ENCODE measurements at places on chromosomes 5 and 9.

DNA sequence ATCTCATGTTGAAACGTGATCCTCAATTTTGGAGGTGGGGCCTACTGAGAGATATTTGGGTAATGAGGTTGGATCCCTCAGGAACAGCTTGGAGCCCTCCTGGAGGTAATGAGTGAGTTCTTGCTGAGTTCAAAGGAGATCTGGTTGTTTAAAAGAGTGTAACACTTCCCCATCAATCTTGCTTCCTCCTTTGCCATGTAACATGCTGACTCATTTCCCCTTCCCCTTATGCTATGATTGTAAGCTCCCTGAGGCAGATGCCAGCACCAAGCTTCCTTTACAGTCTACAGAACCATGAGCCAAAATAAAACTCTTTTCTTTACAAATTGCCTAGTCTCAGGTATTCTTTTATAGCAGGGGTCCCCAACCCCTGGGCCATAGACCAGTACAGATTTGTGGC is 352.3 kb downstream of the SLCO4C1 start:
- DNase-seq: no peak

- DNase-seq: no peak
These were observed 1.1 kb upstream of the SV2C start for GRCh38 chr5:76081811-76082771.

DNA sequence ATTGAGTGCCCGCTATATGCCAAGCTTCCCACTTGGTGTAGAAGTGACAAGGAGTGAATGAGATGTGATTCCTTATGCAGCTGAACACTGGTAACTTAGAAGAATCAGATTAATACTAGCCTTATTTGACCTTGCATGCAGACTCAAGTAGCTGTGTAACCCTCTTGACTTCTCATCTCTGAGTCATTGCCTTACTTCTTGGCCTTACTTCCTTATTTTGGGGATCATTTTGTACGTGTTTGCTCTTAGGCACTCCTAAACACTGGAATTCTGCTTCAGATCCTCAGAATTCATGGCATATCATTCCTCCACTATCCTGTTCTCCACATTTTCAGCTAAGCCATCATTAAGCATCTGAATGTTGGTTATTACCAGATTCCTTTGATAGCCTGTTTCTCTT is 948.9 kb upstream of the ARRDC3 start:
- DNase-seq: no peak

- DNase-seq: no peak
These were observed 252.6 kb downstream of the ADAMTSL1 start for GRCh38 chr9:18726546-18726945.

GRCh38 chr5:164364237-164365208 is 859.1 kb downstream of the MAT2B start:
- no peak for DNase-seq

DNA sequence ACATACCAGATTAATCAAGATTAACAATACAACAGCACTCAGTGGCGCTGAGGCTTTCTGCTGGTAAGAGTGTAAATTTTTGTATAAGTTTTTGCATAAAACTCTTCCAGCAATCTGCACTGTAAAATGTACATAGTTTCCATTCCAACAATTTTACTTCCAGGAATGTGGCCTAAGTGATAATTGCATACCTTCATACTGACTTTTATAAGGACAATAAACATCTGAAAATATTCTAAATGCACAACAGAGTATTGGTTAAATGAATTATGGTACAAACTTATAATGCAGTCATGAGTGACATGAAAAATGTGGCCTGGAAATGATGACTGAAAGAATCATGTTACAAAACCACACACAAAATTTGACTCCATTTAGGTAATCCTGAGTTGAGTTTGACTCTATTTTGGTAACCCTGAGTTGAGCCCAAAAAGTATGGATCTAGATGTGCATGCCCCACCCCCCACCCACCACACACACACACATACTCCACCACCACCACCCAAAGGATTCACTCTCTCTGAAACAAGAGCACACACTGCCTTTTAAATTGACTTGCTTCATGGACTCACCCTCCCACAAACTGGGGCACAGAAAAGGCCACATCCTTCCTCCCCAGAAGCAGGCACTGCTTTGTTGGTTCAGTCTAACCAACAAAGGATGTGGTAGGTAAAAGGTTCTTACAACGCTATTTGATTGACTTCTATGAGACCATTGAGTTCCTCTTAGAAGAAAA is 137.6 kb downstream of the SUSD1 start:
- DNase-seq: no peak

GRCh38 chr5:15791274-15791673 is 291.3 kb downstream of the FBXL7 start:
- DNase-seq: no peak

- DNase-seq: no peak
These were observed 63.4 kb downstream of the SMIM23 start for GRCh38 chr5:171848911-171849520.

Data from tibial nerve (tissue), 4 donors.